ENCODE measurements at places on chromosomes 6 and 20.

DNA sequence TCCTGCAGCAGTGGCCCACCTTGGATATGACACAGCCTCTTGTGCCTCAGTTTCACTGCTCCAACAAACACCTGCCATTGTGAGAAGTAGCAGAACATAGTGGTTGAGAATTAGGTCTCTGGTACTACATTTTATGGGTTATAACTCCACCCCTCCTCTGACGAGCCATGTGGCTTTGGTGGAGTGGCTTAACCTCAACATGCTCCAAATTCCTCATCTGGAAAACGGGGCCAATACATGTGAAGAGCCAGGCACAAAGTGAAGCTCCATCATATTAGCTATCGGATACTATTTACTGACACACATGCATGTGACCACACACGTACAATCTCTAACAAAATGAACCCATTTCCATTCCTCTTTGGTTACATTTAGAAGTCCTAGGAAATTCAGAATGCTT, 8.4 kb upstream of the KIZ start:
- no peak for DNase-seq

DNA sequence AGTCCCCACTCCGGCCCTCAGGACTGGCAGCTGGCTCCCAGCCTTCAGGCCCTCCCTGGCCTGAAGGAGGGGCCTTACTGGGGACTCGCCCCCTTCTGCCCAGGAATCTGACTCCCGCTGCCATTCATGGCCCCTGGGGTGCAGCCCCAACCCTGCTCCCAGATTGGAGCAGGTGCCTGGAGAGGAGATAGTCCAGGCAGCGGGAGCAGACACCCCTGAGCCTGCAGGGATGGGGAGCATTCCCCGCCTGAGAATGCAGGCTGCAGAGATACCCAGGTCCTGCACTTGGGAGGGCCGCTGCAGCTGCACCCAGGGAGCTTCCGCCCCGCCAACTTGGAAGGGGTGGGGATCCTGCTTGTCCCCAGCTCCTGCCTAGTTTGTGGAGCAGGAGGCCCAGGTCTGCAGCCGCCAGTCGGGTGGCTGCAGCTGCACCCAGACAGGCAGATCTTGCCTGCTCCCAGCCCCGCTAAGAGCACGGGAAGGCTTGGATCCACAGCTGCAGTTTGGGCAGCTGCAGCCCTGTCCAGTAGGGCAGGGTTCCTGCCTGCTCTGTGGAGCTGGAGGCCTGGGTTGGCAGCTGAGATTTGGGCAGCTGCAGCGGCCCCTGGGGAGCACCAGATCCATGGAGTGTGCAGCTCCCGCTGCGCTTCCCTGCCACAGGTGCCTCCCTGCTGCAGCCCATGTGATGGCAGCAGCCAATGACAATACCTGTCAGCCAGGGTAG, 5.2 kb downstream of the GTSF1L start:
- no peak for DNase-seq

GRCh38 chr20:46267108-46268105, 40.9 kb downstream of the CDH22 start:
- DNase-seq, result no peak

GRCh38 chr6:35312807-35313206, 15.2 kb downstream of the DEF6 start:
- no peak for DNase-seq

GRCh38 chr6:18509871-18510643, 122.9 kb downstream of the RNF144B start:
- no peak for DNase-seq

- DNase-seq, result no peak
Observed at GRCh38 chr20:24297993-24298392, 171.4 kb upstream of the SYNDIG1 start.

GRCh38 chr20:46970937-46971630, 76.4 kb downstream of the EYA2 start:
- peak; percentile 55 for DNase-seq

DNA sequence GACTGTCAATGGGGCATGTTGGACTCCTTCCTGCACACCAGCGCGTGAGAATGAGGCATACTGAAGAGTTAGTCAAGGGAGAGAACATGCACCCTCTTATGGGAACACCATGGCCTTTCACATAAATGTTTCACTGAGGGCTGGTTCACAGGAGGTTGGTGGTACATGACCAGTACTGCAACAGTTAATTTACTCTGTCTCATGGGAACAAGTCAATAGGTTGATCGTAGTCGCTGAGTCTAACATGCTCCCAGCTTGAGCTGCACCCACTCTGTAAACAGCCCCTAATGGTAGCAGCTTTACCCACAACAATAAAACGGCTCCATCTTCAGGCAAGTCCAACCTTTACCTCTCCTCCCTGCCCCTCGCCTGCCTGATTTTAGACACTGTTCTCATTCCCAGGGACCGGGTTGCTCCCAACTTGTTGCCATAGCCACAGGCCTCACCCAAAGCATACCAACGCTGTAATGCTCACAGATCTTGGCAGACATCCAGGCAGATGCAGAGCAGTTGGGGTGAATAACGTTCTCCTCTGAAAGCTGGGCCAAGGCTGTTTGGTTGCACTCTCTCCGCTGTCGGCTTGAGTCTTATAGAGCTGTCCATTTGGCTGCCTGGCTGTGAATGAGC, 111.3 kb downstream of the LY86 start:
- DNase-seq, result peak; percentile 73

DNA sequence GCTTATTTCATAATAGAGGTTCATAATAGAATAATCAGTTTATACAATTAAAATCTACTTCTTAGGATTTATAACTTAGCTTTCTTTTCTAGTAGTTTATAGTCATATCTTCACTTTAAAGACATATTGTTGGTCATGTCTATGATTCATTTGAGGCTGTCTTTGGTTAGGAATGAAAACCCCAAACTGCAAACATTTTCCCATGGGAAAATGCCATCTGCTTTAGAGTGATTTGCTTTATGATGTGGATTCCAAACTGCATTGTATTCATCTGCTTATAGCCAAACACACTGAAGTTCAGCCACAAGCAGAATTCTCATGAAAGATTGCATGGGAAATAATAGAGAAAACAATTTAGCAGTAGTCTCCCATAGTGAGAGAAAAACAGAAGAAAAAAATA, 128.0 kb downstream of the RFPL4B start:
- no peak for DNase-seq

DNA sequence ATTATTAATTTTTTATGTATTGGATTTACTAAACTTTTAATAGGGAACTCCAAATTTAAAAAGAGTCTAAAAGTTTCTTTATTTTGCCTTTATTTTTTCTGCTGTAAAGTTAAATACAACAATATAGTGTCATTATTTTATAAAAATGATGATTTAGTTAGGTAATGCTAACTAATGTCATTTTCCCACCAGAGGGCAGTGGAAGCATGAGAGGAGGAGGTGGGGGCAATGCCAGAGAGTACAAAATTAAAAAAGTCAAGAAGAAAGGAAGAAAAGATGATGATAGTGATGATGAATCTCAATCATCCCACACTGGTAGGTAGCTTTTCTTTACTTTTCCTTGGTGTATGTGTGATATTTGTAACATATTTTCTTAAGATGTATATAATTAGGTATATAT, 20.2 kb upstream of the FHL5 start:
- DNase-seq, result no peak

GRCh38 chr6:155417454-155417853, 38.2 kb downstream of the NOX3 start:
- no peak for DNase-seq

- DNase-seq, result no peak
Observed at GRCh38 chr6:129317931-129318820, 391.8 kb downstream of the ARHGAP18 start.

All from Ammon's horn (tissue), 1 donor.